ENCODE measurements at places on chromosomes 12 and 14.

GRCh38 chr12:55906056-55906455, 21.6 kb downstream of the PYM1 start:
- DNase-seq, result no peak

GRCh38 chr12:10027311-10027710, 3.2 kb upstream of the CLEC9A start:
- no peak for DNase-seq

DNA sequence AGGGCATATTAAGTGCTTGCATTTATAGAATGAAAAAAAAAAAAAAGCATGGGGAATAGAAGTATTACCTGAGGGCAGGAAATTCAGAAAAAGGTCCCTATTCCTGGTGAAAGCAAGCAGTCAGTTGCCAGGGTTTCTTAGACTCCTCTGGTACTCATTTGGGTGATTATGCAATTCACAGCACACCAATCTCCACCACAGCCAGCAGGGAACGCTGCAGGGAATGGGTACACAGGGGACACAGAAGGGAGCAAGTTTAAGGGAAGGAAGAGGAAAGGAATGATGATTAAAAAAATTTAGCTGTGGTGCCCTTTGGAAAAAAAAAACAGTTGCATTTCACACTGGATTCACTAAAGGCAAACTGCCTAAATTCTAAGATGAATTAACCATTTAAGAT, 14.2 kb downstream of the BLTP3B start:
- no peak for DNase-seq

DNA sequence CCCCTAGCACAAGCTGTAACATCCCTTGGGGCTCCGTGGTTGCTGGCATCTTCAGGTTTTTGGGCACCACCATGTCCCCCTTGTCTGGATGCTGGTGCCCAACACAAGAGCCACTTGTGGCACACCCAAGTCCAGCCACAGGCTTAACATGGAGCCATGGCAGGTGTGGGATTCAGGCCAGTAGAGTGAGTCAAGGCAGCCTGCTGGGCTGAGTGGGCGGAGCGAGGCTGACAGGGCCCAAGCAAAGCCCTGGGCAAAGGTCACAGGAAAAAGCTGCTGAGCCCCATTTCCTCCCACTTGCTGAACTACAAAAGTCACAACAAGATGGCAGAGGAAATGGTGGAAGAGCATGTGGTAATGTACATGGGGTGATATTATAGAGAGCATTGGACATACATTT, 950.7 kb upstream of the FLRT2 start:
- DNase-seq, result no peak

GRCh38 chr12:94874518-94875302, 128.8 kb downstream of the NDUFA12 start:
- DNase-seq, result no peak

DNA sequence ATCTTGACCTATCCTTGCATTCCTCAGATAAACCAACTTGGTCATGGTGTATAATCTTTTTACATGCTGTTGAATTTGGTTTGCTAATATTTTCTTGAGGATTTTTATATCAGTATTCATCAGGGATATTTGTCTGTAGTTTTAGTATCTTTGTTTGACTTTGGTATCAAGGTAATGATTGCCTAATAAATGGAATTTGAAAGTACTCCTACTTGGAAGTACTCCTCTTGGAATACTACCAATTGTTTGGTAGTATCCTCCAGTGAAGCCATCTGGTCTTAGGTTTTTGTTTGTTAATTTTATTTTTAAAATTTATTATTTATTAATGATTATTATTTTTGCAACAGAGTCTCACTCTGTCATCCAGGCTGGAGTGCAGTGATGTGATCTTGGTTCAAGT, 85.0 kb downstream of the ATF7IP start:
- DNase-seq, result no peak

DNA sequence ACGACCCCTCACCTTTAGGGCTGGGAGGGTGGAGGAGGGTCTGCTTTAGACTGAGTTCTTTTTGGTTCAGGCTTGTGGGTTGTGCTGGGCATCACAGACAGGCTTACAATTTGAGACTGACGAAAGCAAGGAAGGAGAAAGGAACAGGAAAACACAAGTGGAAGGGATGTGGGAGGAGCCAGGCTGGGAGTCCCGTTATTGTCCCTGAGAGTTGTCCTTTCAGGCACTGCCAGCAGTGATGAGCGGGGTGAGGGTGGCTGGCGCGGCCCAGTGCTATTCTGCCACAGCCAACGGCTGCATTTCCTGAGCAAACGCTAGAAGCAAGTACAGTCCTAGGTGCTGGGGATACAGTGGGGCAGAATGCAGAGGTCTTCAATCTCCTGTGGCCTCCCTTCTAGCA, 29.2 kb upstream of the TSPAN9 start:
- no peak for DNase-seq

- no peak for DNase-seq
Measured at GRCh38 chr12:121942145-121942718, 23.8 kb downstream of the CFAP251 start.

DNA sequence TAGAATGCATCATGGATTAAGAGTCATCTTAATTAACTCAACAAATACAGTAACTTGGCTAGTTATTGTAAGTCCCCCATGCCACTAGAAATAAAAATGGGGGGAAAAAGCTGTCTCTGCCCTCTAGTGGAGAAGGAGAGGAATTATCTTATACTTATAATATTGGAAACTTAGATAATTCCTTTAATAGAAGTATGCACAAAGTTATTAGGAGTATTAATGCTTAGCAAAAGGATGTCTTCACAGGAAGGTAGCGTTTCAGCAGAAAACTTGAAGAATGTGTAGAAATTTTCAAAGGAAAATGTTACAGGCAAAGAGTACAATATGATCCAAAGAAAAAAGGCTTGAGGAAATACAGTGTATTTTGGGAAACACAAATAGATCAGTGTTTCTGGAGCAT, 19.8 kb downstream of the OR5AU1 start:
- no peak for DNase-seq

DNA sequence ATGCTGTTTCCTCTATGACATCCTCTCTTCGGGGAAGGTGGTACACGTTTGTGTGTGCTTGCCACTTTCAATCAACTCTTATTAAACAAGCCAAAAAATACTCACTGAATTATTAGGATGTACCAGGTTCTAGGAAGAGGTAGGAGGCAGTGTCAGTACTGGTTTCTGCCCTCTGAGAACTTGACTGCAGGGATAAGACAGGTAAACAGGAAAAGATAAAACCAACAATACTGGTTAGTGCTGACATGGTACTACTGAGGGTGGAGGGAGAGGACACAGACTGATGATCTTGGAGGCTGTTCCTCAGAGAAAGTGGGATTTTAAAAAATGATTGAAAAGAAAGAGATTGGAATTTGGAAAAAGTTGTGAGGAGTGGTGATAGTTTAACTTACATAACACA, 295.2 kb upstream of the PWP1 start:
- DNase-seq, result no peak

DNA sequence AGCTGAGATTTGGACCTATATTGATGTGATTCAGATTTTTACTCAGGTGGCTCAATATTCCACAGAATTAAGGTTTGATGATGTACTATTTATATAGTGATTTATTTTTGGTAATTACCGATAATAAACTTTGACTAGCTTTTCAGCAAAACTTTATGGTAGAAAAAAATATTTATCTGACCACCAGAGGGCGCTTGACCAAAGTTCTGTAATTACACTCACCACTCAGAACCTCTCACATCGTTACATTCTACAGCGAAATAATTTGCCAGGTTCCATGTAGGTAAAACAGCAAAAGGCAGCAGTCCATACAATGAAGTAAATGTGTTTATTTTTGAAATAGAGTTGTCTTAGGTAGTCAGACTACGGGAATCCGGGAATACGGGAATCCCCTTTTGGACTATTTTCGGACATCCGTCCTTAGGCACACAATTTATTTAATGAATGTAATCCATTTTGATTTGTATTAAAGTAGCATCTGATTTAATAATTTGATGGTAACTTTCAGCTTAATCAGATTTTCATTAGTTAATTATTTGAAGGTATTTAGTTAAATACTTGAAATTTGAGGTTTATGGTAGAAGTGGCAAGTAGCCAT, 143.0 kb upstream of the DDHD1 start:
- DNase-seq, result no peak

DNA sequence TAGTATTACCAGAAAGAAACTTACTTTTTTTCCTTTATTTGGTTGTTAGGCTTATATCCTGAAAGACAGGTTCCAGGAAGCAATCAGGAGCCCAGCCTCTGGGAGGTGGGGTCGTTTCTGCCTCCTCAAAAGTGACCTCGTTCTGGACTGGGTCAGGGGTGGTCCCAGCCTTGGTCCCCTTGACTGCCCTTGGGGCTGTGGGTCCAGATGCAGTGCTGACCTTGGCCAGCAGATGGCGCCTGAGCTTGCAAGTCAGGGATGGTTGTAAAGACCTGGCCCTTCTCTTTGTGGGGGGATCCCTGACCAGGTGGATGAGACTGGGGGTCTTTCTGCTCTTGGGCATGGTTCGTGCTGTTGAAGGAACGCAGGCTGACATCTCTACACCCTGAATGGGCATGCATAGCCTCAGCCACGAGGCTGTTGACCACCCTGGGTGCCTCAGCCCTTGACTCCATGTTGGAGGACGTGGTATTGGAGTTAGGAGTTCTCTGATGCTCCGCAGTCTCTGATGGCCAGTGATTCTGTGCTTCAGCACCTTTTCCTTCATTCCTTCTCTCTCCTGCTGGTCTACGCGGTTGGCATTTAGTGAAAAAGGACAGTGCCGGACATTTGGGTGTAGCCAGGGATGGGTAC, 62.4 kb downstream of the ADCK1 start:
- peak; percentile 71 for DNase-seq

DNA sequence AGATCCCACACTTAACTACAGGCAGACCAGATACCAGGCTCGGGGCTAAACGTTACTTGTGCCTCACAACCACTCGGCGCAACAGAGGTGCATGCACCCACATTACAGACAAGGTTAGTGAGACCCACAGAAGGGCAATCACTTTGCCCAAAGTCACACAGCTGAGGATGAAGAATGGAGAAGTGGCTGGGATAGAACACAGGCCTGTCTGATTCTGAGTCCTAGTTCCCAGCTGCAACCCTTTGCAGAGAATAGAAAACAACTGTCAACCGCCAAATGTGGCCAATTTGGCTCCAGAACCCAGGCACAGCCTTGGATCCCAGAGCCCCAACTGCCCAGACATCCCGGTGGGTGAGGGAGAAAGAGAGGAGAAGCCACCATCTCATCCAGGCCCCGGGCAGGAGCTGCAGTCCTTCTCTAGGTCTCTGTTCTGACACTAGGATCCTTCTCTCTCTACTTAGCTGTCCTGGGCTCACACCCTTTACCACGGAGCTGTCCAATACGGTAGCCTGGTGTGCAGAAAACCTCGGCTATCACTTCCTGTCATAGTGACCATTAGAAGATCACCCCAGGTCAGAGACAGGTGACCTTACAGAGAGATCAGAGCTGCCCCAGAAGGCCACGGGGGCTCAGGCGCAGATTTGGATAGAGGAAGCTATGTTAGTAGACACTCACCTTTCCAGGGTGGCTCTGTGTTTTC, 59.1 kb downstream of the FAM222A start:
- no peak for DNase-seq

- no peak for DNase-seq
Measured at GRCh38 chr12:82852529-82852928, 165.8 kb downstream of the TMTC2 start.

- no peak for DNase-seq
Measured at GRCh38 chr12:51847643-51848325, 734 bp downstream of the FIGNL2 start.

DNA sequence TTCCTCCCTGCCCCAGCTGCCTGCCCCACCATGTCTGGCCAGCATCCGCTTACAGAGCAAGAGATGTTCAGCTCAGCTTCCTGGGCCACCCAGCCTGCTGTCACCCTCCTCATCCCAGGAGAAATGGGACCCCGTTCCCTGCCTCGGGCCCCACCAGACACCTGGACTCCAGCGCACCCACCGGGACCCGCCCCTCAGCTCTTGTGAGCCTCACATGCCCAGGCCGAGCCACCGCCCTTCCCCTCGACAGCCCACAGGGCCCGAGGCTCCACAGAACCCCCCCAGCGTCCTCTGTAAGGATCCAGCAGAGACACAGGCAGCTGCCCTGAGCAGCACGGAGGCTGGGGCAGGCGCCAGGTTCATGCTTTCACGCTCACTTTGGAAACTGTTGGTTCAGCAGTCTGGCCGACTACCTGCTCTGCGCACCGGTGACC, 18.4 kb upstream of the C14orf180 start:
- no peak for DNase-seq

GRCh38 chr12:61871485-61871810, 388.8 kb upstream of the USP15 start:
- no peak for DNase-seq

DNA sequence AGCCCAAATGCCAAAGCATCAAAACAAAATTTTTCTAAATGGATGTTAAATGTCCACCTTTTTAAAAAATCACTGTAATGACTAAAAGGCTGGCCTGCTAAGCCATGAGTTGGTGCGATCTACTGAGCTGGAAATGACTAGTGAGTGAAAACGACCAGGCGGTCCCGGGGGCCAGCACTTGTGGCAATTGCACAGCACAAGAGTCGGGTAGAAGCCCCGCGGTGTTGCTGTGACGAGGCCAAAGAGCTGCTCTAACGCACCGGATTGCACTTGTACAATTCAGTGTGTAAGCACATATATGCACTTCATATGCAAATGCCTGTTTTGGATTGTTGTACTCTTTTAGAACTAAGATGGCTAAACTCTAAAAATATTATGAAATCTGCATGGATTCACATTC, 64.1 kb upstream of the DYNC1H1 start:
- DNase-seq, result no peak

- DNase-seq, result no peak
Measured at GRCh38 chr14:63966407-63966806, 113.6 kb downstream of the SYNE2 start.

- DNase-seq, result no peak
Measured at GRCh38 chr12:117686911-117687377, 281.8 kb downstream of the KSR2 start.

DNA sequence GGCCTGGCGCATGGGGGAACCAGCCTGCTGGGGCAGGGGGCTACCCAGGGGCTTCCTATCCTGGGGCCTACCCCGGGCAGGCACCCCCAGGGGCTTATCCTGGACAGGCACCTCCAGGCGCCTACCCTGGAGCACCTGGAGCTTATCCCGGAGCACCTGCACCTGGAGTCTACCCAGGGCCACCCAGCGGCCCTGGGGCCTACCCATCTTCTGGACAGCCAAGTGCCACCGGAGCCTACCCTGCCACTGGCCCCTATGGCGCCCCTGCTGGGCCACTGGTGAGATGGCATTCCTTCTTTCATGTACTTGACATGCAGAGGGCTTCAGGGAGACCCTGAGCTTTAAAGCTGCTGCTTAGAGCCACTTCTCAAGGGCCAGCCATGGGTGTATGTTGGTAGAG, 9.0 kb downstream of the LGALS3 start:
- no peak for DNase-seq

DNA sequence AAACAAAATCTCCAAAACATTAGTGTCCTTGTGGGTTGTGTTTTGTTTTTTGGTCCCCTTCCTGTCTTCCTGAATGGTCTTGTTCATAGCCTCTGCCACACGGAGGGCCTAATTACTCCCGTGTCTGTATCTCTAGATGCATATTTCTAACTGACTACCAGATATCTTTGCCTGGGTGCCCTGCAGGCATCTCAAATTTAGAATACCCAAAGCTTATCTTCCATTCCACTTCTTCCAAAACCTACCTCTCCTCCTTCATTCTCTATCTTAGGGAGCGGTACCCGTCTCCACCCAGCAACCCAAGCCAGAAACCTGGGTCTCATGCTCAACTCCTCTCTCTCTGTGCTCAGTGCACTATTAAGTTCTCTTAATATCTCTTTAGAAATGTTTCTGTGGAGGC, 10.9 kb upstream of the METAP2 start:
- DNase-seq, result no peak

All from stimulated activated CD4-positive, alpha-beta T cell treated with anti-CD3 and anti-CD28 coated beads, Interleukin-1b, Interleukin-23, amount 100 ng/mL, for 4 hours (primary cell).